ENCODE measurements at places on chromosomes 16 and 17. TPM values are rescaled to one million over a fixed set of nuclear protein-coding genes. Genes with fewer than 3 reads are reported as not detected.

Gene ADAD2
- 0.24 TPM for total RNA-seq

Gene PCGF2
- 29.3 TPM for total RNA-seq

Gene ADAT1
- 28.0 TPM for total RNA-seq

Gene CACNA1H
- total RNA-seq: 4.7 TPM

Gene HOXB6
- 0.92 TPM for total RNA-seq

Gene PRSS22
- total RNA-seq: not detected

Gene TEDC2
- 0.51 TPM for total RNA-seq

Gene ULK2
- total RNA-seq: 14.0 TPM

Gene NOG
- total RNA-seq: not detected

GRCh38 chr17:59366773-59367656, 35.6 kb downstream of the YPEL2 start:
- DNase-seq: no peak

DNA sequence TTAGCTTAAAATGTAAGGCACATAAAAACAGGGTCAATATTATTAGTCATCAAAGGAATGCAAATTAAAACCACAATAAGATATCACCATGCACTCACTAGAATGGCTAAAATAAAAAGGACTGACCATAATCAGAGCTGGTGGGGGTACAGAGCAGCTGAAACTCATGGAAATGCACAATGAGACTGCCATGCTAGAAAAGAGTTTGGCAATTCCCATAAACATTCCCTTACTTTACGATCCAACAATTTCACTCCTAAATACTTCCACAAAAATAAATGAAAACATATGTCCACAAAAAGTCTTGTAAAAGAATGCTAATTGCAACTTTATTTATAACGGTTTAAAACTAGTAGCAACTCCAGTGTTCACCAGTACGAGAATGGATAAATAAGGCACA, 36.1 kb upstream of the ERCC4 start:
- DNase-seq: no peak

GRCh38 chr17:11302401-11303186, 61.6 kb downstream of the SHISA6 start:
- DNase-seq: no peak

DNA sequence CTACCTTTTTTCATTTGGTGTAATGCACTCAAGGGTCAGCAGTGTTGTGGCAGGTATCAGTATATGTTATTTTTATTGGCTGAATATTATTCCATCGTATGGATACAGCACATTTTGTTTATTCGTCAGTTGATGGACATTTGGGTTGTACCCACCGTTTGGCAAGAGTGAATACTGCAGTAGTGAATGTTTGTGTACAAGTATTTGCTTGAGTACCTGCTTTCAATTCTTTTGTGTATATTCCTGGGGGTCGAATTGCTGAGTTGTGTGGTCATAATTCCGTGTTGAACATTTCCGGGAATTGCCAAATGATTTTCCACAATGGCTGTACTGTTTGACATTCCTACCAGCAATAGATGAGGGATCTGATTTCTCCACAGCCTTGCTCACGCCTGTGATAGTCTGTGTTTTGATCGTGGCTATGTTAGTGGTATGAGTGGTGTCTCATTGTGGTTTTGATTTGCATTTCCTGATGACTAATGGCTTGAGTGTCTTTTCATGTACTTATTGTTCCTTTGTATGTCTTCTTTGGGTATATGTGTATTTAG, 108.4 kb downstream of the OR1D5 start:
- DNase-seq: no peak

DNA sequence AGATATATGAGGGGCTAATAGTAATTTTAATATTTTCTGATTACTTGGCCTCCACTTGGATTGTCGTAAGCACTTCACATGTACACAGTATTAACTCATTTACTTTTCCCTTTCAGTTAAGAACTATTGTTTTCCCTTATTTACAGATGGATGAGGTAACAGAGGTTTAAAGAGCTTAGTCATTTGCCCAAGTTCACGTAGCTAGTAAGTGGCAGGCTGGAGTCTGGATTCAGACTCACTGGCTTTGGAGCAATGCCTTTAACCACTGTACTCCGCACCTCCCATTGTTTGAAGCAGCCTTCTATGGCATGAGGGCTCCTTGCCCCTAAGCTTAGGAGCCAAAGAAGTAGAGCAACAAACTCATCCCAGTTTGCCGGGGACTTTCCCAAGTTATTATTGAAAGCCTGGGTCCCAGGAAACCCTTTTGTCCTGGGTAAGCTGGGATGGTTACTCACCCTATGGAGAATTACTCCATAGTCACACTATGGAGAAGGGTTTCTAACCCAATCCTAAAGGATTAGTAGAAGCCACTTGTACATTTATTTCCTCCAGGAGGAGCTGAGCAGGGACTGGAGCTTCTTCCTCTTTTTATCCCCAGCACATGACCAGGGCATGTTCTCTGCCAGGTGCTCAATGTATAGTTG, 12.3 kb downstream of the FOXL1 start:
- DNase-seq: no peak

GRCh38 chr16:88936556-88937205, 40.3 kb downstream of the CBFA2T3 start:
- DNase-seq: peak; percentile 82

- DNase-seq: no peak
Measured at GRCh38 chr17:44601539-44601938, 44.3 kb downstream of the FZD2 start.

DNA sequence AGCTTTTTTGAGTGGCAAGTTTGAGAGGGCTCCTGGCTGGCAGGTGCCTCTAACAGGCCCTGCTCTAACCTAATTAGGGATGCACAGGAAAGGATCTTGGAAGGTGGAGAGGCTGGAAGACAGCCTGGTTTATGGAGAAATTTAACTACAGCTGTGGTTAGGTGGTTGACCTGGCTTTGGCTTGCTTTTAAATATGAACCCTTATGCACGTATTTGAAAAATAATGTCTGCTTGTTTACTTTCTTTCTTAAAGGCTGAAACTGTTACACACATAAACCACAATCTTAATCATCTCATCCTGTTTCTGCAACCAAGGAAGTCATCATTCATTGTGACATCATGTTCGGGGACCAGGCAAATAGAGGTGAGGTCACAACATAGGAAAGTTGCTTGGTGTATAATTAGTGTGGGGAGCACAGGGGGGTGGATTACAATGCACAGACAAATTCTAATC, 23.1 kb upstream of the DHRS13 start:
- no peak for DNase-seq

DNA sequence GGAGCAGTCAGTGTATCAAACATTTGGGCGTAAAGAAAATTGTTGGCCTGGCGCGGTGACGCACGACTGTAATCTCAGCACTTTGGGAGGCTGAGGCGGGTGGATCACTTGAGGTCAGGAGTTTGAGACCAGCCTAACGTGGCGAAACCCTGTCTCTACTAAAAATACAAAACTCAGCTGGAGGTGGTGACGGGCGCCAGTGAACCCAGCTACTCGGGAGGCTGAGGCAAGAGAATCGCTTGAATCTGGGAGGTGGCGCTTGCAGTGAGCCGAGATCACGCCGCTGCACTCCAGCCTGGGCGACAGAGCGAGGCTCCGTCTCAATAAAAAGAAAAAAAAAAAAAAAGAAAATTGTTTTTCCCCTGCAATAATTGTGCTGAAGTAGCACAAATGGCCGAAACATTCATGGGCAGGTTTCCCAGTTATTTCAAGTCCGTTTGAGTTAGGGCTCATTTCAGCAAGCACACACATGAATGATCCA, 1.4 kb downstream of the GCSH start:
- DNase-seq: no peak

DNA sequence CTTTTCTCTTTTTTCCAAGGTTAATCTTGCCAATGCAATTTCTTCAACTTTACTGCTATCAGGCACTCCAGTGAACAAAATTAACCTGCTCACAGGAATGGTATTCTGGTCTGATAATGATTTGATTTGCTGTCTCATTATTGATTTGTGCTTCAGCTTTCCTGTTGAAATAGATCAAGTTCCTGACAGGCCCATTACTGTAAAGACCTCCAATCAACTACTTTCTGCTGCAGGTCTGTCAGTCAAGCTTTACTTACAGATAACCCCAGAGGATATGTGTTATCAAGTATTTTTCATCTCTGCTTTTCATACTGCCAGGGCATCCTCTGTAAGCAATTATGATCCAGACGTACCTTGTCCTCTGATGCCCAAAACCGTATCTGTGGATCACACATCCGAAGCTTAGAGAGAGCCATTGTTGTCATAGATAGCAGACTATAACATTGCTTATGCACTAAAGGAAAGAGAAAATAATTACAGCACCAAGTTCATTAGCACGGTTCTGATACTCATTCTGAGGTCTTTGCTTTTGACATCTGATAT, 215.6 kb downstream of the PHKB start:
- DNase-seq: no peak

DNA sequence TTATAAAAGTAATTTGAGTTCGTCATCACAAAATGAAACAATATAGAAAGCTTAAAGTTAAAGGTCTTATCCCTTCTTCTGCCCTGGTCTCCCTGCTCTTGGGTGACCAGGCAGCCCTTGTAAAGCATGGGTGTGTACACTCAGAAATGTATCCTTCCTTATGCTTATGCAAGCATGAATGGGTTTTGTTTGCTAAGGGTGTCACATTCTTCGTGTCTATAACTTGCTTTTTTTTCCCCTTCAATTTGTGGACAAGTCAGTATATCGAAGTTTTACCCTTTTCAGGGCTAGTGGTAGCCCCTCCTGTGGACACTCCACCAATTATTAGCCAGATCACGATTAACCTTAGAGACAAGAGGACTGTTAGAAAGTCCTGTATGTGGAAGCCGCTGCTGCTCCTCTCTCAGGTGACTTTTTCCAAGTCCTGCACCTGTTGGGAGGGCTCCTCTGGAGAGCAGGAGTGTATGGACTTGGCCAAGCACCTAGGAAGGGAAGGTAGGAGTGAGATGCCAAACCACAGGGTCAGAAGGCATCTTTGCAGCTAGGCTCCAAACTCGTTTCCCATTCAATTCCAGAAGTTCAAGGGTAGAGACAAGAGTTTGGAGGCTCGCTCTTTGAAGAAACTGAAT, 50.9 kb downstream of the LDHD start:
- DNase-seq: no peak

- peak; percentile 53 for DNase-seq
Measured at GRCh38 chr17:17030515-17031211, 11.6 kb upstream of the MPRIP start.

DNA sequence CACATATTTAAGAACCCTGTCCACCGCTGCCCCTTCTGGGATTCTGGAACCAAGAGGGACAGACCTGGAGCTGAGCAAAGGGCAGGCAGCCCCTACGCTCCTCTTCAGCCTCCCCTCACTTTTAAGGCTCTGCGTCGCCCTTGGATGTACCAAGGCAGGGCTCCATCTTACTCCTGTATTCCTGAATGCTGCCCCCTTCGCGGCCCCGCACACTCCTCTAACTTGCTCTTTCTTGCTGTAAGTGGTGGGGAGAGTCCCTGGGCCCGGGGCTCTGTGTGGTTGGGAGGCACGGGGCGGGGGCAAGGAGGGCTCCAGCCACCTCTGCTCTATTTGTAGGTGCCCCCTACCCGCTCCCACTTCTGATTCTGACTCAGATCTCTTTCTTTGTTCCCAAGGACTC, 1.2 kb downstream of the TNS4 start:
- no peak for DNase-seq

DNA sequence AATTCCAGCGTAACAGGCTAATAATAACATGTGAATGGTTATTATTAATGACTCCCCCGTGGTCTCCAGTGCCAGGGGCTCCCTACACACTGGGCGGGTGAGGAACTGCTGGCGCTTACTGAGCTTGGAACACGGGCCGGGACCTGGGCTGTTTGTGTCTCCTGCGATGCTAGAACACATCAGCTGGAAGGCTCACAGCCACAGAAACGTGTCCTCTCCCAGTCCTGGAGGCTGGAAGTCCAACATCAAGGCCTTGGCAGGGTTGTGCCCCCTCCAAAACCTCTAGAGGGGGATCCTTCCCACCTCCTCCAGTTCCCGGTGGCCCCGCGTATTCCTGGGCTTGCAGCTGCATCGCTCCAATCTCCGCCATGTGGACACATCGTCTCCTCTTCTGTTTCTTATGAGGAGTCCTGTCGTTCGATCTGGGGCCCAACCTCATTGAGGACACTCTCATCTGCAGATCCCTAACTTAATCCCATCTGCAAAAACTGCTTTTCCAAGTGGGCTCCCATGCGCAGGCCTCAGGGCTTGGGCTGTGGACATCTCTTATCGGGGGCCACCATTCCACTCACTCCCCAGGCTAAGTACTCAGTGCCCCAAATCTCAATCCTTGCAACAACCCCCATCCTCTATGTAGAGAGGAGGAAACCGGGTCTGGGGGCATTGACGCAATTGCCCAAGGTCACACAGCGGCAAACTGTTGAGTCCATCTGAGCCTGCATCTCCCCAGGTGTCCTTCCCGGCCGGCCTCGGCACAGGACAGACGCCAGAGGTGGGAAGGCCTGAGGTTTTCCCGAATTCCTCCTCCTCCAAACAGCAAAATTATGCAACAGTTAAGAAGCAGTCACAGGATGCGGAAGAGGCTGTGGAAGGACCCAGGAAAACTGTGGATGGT, 193.9 kb downstream of the IRF8 start:
- peak; percentile 50 for DNase-seq

DNA sequence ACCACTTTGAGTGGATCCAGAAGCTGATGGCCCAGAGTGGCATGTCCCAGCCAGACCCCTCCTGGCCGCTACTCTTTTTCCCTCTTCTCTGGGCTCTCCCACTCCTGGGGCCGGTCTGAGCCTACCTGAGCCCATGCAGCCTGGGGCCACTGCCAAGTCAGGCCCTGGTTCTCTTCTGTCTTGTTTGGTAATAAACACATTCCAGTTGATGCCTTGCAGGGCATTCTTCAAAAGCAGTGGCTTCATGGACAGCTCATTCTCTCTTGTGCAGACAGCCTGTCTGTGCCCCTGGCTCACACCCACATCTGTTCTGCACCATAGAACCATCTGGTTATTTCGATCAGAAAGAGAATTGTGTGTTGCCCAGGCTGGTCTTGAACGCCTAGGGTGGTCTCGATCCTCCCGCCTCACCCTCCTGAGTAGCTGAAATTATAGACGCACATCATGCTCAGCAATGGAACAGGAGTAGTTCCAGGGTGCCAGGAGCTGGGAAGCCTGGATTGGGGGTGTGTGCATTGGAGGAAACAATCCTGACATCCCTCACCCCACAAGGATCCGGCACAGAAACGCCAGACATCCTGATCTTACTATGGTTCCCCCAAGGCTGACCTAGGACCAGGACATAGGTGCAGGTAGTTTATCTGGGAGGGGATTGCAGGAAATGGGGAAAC, 4.6 kb downstream of the PRSS21 start:
- no peak for DNase-seq

GRCh38 chr16:25771812-25772568, 80.2 kb downstream of the HS3ST4 start:
- no peak for DNase-seq

DNA sequence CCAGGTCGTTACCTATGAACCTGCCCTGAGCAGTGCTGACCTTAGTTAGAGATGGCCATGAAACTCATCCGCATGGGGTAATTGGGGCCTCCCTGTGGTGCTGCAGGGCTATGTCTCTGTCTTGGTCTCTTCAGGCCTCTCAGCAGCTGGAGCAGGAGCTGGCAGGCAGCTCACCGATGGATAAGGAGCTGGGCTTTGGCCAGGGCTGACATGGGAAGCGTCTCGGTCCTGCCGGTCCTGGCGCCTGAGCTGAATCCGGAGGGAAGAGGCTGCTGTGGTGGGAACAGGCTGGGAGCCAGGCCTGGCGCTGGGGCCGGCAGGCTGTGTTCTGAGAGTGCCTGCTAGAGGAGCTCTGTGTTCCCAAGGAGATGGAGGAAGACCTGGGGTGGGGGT, 10.1 kb downstream of the IL32 start:
- no peak for DNase-seq

All from cardiac septum (tissue), 1 donor.